Erythroblast (primary cell): ENCODE measurements at places on chromosomes 7 and 10.

DNA sequence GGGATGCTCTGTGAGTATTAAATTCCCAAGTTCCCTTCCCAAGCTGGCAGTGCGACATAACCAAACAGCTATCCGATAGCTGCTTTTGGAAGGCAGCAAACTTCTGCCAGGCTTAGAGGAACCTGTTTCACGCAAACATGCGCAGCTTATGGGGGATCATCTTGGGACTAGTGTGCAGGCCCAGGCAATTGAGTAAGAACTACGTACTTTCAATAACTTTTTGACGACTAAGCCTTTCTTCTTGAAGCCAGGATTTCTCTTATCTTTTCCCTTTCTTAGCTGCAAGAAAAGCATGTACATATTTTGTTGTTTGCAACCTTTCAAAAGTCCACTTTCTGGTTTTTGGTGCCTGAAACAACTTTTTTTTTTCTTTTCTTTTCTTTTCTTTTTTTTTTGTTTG, 28.7 kb upstream of the SEPHS1 start:
- DNase-seq = no peak

DNA sequence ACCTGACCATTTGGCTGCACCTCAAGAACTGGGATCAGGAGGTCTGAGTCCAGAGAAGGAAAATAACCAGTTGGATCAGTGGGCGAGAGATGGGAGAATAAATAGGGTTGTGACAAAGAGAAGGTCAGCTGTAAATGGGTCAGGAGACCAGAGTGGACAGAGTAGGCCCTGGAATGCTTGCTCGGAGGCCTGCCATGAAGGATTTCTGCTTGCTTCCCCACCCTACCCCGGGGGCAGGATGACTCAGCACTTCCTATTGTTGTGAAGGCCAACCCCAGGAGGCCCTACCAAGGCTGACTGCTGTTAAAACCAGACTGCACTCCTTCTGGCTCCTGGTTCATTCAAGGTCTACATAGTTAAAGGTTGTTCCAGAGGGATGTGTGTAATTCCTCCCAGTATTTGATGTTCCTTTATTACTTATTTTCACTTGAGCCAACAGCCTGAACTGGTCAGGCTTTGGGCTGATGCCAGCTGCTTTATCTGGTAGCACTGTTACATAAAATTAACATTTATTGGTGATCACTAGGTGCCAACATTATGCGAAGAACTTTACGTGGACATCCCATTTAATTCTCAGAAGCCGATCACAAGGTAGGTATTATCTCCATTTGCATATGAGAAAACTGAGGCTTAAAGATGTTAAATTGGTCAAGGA, 27.3 kb upstream of the IFRD1 start:
- DNase-seq = peak; percentile 74

DNA sequence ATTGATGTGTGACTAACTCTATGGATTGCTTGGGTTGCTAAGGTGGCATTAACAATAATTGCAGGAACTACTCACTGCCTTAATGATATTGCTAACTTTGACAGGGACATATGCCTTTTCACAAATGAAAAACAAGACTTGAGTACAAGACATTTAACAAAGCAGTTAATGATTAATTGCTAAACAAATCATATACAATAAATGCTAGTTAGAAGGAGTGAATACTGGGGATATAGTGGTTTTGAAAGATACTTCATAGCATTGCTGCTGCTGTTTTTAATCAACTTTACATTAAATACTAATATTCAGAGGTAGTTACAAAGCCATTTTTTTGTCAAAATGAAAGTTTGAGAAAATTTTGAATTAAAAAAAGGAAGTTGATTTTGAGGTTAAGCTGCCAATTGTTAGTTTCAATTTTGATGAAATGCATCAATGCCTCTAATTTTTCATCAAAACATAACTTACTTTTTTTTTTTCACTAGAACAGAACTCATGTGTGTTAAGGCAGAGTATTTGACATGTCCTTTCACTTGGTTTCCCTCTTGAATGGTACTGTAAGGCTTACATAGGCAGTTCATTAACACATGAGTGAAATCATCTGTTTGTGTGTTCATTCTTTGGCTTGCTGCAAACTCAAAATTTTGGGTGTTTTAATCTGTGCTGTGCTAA, 106.2 kb upstream of the SEMA3D start:
- no peak for DNase-seq

GRCh38 chr10:80700760-80701444, 163.2 kb downstream of the SH2D4B start:
- no peak for DNase-seq

DNA sequence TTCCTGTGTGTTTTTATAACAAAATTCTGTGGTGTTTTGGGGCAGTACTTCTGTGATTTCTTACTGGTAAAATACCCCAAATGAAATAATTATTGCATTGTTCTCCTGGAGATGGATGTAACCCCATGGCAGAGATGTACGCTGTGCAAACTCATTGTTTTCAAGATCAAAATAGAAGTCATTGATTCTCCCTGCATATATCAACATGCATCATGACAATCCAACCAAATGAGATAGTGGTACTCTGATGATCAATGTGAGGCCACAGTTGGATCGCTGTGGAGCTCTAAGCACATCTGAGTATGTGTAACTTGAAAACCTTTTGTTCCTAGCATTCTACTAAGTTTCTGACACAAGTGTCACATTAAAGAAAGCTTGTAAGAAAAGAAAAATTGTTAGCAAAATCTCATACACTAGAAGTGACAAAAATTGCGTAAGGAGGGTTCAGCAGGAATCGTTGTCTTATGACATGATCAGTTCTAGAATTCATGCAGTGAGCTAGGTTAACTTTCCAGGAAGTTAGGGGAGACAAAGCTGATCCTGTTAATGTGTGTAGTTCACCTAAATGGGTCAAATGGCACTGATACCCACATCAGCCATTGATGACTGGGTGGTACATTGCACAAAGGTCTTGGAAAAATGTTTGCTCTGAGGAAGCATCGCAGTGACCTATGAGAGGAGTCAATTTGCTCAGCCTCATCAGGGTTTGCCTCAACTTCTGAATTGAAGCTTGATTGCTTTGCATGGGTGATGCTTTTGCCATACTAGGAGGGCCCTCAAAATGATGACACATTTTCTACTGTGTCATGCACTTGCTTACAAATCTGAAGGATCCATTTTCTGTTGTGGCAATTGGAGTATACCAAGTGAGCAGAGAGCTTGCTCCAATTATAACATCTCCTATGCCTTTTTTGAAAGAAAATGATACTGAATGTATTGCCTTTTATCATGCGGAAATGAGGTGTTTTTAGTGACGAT, 145.1 kb downstream of the PLXDC2 start:
- no peak for DNase-seq

GRCh38 chr7:55020466-55020871, 1.7 kb downstream of the EGFR start:
- no peak for DNase-seq

DNA sequence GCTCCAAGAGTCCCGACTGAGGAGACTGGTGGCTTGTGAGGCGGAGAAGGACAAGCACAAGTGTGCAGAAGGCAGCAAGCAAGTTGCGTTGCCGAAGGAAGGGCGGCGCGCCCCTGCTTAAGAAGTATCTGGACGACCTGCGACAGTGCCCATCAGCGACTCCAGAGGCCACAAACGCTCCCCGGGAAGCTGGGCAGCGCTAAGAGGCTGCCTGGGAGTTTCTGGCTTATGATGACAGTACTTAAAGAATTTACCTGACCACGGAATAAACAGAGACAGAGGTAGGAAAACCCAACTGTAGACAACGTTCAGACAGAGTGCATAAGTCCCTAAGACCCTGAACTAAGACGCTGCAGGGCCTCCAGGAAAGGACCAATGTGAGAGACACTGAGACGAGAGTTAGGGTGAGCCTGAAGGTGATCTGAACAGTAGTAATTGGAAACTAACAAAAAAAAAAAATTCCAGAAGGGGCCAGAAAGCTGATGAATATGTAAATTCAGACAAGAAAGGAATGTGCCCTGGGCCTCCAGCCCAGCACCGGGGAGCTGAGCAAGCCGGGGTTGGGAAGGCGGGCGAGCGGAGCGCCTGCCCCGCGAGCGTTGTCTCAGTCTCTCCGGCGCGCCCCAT, 1.0 kb downstream of the OSBPL3 start:
- DNase-seq = peak; percentile 62

DNA sequence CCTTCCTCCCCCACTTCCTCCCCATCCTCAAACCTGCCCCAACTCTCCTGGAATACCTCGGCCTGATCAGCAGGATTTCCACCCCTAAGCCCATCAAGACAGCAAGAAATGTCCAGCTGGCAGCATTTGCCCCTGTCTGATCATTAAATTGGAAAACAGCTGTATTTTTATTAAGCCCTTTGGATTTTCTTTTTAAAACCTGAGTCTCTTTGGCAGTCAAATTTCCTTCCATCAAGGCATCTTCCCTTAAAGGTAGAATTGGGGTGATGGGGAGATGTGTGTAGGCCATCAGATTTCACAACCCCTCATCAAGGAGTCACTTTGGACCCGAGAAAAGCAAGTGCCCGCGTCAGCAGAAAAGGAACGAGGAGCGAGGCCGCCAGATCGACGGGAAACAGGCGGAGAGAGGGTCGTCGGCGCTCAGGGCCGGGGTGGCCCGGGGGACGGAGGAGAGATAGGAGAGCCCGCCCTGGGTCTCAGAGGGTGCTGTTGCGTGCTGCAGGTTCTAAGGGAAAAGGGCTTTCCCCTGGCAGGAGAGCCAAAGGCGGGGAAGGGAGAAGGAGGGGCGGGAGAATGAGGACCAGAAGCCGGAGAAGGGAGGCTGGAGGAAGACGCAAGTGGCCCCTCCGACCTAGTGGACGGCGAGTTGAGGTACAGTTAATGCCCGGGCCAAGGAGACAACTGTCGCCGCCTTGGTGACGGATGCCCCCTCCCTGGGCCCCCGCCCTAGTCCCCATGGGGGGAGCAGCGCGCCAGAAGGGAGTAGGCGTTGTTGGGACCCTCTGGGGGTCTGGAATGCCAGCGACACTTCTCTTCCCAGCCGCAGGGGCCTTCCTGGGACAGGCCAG, 11.5 kb upstream of the GATA3 start:
- DNase-seq = no peak

DNA sequence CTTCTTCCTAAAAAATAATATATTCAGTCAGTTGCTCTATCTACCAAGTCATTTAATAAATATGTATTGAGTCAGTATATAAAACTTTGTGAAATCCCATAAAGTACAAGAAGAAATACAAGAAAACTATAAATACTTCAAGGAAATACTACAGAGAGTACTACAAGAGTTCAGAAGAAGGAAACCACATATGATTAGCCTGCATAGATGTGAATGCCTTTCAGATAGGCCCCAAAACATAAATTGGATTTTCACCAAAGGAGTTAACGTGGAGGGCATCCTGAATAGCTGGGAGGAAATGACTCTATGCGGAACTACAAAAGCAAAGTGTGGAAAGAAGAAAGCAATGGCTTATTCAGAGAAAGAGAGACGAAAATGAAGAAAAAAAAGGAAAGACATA, 120.1 kb downstream of the LRRN3 start:
- no peak for DNase-seq

DNA sequence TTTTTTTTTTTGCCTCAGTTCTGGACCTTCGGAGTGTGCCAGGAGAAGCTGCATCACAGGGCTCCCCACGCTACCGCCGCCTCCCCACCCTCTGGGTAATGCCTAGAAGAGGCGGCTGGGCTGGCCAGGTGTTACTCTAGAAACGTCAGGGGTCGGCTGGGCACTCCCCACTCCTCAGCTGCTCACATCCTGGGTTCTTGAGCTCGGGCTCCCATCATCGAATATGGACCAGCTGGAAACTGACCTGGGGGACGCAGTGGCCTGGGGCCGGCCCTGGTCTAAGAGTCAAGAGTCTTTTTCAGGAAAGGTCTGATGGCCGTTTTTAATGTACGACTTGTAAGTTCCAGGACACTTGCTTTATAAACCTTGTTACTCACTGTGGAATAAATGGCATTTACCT, 326.5 kb downstream of the WDR37 start:
- DNase-seq = no peak

DNA sequence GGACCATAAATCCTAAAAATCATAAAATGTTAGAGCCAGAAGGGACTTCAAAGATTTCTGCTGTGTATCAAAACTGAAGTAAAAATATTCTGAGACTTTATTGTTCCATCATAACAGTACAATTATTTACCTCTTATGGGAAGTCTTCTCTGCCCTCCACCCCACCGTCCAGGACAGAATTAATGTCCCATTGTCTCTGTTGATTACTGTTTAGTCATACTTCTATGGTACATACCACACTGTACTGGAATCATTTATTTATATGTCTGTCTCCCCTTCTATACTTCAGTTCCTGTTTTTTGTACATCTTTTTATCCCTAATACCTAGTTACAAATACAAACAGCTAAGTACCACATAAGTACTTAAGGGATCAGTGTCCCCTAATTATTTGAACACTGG, 91.4 kb upstream of the CAPZA2 start:
- DNase-seq = no peak

DNA sequence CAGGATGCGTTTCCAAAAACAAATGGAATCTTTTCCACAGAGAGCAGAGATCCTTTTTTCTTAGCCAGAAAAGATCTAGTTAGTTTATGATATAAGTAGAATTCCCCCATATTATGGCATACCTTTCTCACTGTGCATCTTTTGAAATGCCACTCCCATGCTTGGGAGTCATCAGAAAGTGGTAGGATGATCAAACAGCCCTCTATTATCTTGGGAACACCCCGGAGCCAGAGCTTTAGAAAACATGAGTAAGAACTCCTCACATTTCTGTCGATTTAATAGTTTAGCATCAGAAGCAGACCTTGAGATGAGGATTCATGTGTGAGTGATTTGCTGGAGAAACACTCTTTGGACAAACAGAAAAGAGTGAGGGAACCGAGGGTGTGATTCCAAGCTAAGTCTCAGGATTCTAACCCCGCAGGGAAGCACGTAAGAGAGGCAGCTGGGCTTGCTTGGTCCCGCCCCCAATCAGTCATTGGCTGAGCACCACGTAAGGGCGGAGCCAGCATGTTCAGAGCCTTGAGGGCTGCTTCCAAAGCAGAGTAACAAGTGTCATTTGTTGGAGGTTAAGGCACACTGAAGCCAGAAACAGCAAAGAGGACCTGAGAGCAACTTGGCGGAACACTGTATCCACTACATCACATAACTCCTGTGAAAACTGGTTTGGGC, 43.7 kb upstream of the NXPH1 start:
- peak; percentile 13 for DNase-seq

DNA sequence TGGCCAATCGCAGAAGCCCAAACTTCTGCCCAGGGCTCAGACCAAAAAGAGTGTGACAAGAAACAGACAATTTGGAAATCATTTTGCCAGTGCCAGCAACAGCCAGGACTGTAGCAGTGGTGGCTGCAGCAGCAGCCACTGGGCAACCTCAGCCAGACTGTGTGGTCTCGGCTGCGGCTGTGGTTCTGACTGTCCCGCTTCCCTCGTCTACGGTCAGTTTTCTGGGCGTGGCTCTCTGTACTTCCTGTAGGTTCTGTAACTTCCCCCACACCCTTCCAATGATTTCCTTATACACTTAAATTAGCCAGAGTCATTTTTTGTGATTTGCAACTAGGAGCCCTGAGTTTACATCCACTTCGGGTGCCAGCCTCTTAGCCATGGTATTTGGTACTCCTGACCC, 39.9 kb downstream of the CYTH3 start:
- no peak for DNase-seq

DNA sequence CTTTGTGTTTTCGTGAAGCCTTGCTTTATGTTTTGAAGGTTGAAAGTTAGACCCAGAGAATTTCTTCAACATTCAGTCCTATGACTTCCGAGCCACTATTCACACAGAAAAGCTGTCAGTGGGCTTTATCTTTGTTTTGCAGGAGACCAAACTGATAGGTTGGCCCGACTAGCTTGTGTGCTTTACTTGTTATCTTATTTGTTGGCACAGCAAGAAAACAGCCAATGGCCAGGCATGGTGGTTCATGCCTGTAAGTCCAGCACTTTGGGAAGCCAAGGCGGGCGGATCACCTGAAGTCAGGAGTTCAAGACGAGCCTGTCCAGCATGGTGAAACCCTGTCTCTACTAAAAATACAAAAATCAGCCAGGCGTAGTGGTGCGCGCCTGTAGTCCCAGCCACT, 16.0 kb upstream of the GDI2 start:
- DNase-seq = peak; percentile 93
